ENCODE measurements at places on chromosomes 11 and 22.

DNA sequence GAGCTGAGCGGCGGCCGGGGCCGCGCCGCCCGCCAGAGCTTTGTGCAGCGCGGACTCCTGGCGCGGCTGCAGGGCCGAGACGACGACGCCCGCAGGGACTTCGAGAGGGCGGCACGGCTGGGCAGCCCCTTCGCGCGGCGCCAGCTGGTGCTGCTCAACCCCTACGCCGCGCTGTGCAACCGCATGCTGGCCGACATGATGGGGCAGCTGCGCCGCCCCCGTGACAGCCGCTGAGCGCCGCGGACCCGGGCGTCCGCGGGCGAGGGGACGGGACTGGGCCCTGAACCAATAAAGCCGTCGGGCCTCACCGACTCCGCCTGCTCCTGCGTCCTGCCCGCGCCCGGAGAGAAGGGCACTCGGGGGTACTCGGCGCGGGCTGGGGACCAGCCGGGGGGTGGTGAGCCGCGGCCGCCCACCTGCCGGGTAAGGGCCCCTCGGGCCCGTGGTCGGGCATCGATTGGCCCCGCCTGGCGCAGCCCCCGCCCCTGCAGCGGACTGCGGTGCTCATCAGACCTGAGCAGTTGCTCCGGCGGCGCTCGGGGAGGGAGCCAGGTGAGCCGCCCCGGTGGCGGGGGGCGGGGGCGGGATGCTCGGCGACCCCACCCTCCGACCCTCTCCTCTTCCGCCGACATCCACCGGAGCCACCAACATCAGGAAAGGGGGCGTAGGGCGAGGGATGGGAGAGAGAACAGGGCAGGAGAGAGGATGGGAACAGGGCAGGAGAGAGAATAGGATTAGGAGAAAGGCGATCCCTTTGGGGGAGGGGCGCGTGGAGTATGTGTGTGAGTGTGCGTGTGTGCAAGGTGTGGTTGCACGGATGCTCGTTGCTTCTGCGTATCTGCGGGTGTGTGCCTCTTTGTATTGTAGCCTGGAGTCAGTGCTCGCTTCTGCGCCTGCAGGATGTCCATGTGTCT is at the start of gene TMEM25:
Gene TMEM25, plus strand, starts transcription at position 510 of the 914 bp plus-strand sequence. CDS start 610 bp downstream, outside the sequence.
- DNase-seq = peak; percentile 72

DNA sequence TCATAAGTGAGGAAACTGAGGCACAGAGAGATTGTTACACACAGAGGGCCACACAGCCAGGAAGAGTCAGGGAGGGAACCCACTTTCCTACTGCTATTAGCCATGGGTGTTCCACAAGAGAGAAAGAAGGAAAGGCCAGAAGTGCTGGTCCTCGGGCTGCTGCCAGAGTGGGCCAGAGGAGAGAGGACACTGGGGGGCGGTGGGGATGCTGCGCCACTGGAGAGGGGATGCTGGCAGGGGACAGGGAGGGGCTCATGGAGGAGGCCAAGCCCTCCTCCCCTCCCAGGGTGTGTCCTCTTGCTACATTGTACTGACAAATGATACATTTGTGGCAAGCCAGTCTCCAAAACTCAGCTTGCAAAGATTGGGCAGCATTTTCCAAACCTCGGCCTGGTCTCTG is 9.9 kb downstream of the IL10RA start:
- DNase-seq = no peak

DNA sequence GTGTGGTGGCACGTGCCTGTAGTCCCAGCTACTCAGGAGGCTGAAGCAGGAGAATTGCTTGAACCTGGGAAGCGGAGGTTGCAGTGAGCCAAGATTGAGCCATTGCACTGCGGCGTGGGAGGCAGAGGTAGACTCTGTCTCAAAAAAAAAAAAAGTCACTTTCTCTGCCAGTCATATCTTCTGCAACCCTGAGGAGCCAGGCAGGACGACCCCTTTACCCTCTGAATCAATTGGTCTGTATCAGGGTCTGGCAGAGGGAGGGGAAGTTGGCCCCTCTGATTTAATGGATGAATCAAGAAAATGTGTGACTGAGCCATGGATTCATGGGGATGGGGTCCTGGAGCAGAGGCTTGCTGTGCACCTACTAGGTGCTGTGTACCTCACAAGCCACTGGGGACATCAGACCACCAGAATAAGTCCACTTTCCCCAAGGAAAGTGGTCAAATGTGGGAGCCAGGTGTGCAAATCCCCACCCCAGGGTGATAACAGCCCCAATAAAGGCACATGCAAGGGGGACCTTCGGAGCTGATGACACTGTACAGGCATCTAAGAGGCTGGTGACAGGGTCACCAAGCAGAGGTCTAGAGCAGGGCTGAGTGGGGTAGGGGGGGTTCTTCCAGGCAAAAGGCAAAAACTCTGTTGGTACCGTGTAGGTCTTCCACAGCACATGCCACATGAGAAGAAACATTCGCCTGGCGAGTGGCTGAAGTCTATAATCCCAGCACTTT is 29.0 kb downstream of the TXN2 start:
- no peak for DNase-seq

- DNase-seq = no peak
These were observed 12.2 kb downstream of the FAR1 start for GRCh38 chr11:13680501-13681264.

DNA sequence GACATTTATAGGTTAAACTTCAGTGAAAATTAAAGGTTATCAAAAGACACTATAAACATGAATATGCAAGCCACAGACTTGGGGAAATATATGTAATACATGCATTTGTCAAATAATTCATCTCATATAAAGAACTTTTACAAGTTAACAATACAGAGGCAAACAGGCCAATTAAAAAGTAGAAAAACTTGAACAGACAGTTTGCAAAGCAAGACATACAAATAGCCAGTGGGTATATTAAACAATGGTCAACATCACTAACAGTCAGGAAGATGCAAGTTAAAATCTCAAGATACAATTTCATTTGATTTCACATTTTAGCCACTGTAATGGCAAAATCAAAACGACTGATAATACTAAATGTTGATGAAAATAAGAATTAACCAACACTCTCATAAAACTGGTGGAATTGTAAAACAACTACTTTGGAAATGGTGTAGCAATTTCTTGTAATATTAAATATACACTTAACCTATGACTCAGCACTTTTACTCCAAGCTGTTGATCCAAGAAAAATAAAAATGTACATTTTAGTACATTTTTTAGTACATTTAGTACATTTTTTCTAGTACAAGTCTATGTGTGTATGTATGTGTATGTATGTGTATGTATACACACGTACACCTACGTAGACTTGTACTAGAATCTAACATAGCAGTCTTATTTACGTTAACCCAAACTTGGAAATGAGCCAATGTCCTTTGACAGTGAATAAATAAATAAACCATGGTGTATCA is 62.8 kb downstream of the LRRC74B start:
- DNase-seq = no peak

GRCh38 chr11:81907996-81908395 is 825.7 kb downstream of the FAM181B start:
- DNase-seq = no peak

DNA sequence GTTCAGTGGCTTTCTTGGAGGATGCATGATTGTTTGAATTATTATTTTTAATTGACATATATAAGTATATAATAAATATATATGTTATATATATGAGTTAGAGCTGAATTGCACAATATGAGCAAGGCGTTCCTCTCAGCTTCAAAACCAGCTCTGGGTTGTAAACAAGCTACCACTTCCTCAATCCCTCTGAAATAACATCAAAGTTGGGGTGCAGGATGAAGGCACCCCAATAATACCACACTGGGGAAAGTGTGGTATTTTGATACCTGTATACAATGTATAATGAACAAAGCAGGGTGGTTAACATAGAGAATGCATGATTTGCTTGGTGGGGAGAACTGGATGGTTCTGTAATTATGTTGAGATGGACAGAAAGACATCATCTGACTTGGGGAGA is 1.7 kb upstream of the SORL1 start:
- no peak for DNase-seq

DNA sequence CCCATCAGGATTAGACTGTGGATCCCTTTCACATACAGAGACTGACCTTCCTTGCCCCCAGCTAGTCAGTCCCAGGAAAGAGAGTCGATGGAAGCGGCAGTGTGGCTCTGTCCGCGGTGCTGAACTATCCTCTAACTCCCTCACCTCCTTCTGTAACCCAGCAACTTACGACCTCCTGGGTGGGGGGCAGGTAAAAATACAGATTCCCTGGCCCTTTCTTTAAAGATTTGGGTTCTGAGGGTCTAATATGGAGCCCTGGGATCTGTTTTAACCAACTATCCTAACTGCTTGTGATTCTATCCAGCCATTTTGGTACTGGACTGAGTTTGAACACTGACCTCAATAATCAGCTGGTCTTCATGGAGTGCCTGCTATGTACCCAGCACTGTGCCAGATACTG is 23.2 kb downstream of the MFNG start:
- DNase-seq = peak; percentile 47

DNA sequence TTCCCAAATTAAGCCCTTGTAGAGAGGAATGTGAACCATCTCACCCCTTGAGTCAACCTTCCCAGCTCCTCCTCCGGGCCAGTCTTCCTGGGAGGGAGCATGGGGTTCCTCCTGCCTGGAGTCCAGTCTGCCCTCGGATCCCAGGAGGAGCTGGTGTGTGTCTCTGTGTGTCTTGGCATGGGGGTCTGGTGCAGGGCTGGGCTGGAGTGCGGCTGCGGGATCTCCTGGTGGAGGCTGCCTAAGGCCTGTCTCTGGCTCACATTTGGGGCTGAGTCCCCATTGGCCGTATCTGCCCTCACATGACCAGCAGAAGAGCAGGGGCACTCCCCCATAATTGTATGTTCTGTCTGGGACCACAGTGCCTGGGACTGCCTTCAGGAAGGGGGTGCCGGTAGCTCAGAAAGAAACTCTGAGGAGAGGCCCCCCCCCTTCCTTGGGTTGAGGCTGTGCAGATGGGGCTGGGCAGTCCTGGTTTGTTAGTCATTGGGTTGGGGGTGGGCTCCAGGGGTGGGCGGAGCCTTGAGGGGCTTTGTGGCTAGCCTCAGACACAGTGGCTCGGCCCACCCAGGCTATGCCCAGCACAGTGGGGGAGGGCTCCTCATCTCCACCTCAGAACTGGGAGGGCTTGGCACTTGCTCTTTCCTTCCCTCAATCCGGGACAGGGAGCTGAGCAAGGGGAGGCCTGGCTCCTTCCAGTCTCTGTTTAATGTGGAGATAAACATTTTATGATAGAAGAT is 2.9 kb downstream of the C1QTNF5 start:
- no peak for DNase-seq

GRCh38 chr11:78876676-78877075 is 302.0 kb upstream of the NARS2 start:
- DNase-seq = no peak

DNA sequence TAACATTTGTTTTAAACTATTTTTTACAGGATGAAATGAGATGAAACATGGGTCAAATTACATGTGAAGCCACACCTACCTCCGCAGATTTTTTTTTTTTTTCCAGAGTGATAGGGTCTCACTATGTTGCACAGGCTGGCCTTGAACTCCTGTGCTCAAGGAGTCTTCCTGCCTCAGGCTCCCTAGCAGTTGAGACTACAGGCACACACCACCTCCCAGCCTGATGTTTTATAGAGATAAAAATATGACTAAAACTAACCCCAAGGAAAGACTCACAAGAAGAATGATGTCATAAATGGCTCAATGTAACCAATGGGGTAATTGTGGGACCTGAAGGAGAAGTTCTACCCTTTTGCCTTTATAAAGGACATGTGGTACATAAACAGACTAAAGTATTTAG is 52.3 kb upstream of the SOX6 start:
- DNase-seq = no peak

DNA sequence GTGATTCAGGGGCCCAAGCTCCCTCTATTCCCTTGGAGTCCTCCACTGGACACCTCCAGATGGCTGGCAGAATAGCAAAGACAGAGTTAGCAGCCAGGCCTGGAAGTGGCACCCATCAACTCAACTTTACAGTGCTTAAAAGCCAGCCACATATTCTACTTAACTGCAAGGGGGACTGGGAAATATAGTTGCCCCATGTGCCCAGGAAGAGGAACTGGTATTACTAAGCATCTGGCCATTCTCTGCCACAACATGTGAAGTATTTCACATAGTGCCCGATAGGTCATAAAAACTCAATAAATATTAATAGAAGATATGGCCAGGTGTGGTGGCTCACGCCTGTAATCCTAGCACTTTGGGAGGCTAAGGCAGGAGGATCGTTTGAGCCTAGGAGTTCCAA is 5.5 kb upstream of the IL10RA start:
- DNase-seq = no peak

DNA sequence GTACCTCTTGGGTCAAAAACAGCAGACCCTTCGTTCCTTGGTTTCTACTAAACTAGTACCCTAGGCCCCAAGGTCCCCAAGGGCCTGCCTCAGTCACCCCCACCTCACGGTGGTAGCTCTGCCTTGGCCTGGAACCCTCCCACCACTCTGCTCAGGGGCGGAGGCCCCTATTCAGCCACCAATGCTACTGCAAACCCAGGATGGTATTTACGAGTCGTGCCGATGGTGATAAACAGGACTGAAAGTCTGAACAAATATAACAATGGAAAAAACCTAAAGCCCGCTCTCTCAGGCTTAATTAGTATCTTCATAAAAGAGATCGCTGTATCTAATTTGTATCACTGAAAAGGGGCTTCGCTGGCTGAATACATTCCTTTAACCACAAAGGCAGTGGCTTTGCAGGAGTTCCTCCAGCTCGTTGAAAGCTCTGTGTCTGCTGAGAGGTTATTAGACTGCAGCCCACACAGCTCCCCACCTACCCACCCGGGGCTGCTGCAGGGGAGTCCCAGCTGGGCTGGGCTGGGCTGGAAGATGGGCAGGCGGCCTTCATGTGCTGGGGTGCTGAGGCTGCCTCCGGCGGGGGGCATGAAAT is 15.2 kb downstream of the SHISAL1 start:
- no peak for DNase-seq

GRCh38 chr11:129458278-129458677 is 82.6 kb downstream of the BARX2 start:
- no peak for DNase-seq

DNA sequence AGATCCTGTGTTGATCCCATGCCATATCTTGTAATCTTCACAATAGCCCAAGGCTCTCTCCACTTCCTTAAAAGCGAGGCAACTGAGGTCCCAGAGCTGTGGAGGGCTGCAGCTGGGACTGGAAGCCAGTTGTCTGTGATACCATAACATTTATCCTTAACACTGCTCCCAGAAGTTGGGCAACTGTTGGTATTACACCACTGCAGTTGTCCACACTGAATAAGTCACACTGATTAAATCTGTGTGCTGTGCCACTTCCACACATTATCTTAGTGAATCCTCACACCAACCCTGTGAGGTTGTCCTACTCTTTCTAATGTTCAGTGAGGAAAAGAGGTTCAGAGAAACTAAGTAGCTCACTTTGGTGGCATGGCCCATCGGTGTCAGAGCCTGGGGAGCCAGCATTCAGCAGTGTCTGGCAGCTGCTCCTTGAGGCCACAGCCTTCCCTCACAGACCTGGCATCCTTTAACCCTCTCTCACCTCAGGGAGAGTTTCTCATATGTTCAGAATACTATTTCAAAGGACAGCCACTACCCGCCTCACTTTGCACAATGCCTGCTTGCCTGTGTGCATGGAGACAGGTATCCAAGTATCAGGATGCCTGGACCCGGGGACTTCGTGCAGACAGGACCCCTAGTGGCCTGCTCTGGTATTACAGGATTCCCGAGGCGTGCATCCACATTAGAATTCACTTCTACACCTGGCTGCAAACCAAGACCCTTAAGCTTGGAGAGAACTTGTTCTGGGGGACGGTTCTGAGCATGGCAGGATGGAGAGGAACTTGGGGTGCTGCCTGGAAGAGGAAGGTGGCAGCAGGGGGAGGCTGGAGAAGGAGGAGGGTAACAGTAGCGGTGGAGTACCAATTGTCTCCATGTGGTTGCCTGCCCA is 221.9 kb upstream of the TBCEL start:
- peak; percentile 67 for DNase-seq

Measured in progenitor cell of endocrine pancreas (in vitro differentiated cells).